ENCODE measurements at places on chromosomes 3 and 15. TPM values are rescaled to one million over a fixed set of nuclear protein-coding genes. Genes with fewer than 3 reads are reported as not detected.

Gene SERINC4
- total RNA-seq: 0.33 TPM

- H3K27me3 ChIP-seq: peaks cover 31% of the 10 kb centered on the region
- no peaks in the 10 kb centered on the region for H3K36me3 ChIP-seq
- no peak overlapping the region for H3K4me3 ChIP-seq
- no peak for DNase-seq
- no peaks in the 10 kb centered on the region for H3K4me1 ChIP-seq
Observed at GRCh38 chr3:72032441-72033135, 247.6 kb upstream of the PROK2 start.

- H3K36me3 ChIP-seq: no peaks in the 10 kb centered on the region
- no peak overlapping the region for H3K27ac ChIP-seq
- H3K4me3 ChIP-seq: no peak overlapping the region
- no peak for DNase-seq
Observed at GRCh38 chr15:64781299-64781698, 5.9 kb upstream of the RBPMS2 start.

- no peak within 1 kb of the TSS for H3K27ac ChIP-seq
- no peaks in the 10 kb centered on the region for H3K36me3 ChIP-seq
- H3K4me3 ChIP-seq: no peak within 1 kb of the TSS
- H3K27me3 ChIP-seq: peaks cover 71% of the 10 kb centered on the region
Observed at GRCh38 chr15:73753250-73754130, at the start of gene INSYN1. Gene INSYN1, minus strand, starts transcription at chr15:73753351. Its CDS starts 2,221 bp downstream, at chr15:73751130.

DNA sequence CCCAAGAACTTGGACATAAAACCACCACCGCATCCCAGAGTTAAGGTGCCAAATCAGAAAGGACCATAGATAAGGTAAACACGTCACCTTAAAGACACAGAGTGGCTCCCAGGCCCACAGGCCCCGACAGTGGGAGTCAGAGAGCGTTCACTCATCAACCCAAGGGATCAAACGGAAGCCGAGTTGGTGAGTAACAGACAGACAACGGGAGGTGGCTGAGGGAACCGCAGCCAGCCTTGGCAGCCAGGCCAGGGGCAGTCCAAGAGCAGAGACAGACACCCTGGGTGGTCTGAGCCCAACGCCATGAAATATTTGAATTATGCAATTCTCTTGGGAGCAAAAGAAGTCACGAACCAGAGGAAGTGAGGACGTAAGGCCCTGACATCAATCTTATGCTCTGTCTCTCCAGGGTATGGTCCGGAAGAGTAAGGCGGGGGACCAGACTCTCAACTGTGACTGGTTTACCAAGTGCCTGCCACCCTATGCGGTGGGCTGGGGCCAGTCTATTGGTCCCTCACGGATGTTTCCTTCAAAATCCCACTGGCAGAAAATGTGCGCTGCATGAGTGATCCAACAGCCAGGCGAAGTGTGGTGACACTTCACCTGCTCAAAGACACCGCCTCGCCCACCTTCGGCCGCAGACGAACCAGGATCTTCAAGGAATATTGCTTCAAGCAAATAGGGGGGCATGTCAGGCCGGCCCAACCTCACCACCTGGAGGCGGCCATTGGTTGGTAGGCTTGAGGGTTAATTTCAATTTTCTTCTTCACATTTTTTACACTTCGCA is 34.3 kb downstream of the TMEM44 start:
- no peak for DNase-seq
- no peak overlapping the region for H3K4me3 ChIP-seq

DNA sequence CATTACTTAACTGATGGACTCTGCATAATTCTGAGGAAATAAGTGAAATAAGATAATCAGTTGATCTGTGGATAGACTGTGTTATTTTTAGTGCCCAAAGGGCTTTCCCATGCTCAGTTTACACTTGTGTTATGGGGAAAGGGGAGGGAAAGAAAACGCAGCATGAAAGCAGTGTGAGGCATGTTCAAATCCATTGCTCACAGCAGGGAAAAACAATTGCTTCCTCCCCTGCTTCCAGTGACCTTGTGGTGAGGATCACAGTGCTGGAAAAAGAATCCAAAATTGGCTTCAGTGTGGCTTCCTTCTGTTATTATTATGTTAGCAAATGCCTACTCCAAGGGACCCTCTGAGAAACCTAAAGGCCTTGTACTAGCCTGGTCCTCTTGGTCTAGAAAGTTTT is 285.1 kb upstream of the CDIN1 start:
- no peaks in the 10 kb centered on the region for H3K27me3 ChIP-seq
- no peaks in the 10 kb centered on the region for H3K36me3 ChIP-seq
- no peak for DNase-seq
- no peak overlapping the region for H3K4me3 ChIP-seq
- H3K27ac ChIP-seq: no peak overlapping the region
- no peaks in the 10 kb centered on the region for H3K4me1 ChIP-seq

DNA sequence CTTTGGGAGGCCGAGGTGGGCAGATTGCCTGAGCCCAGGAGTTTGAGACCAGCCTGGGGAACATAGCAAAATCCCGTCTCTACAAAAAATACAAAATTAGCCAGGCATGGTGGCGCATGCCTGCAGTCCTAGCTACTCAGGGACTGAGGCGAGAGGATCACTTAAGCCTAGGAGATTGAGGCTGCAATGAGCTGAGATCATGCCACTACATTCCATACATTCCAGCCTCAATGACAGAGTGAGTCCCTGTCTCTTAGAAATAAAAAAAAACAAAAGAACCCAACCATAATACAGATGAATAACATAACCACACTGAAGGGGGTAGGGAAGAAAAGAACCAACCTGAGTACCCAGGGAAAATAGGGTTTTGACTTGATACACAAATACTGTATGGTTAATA is 19.7 kb upstream of the CGNL1 start:
- no peaks in the 10 kb centered on the region for H3K4me1 ChIP-seq
- no peak for DNase-seq
- no peak overlapping the region for H3K27ac ChIP-seq
- H3K27me3 ChIP-seq: peaks cover 36% of the 10 kb centered on the region
- H3K36me3 ChIP-seq: peaks cover 5% of the 10 kb centered on the region
- no peak overlapping the region for H3K4me3 ChIP-seq

Gene C3orf85
- not detected for total RNA-seq

- H3K27me3 ChIP-seq: no peaks in the 10 kb centered on the region
- peaks cover 5% of the 10 kb centered on the region for H3K36me3 ChIP-seq
- no peak overlapping the region for H3K27ac ChIP-seq
- DNase-seq: no peak
Observed at GRCh38 chr15:45171912-45172311, 15.9 kb downstream of the SHF start.
